GM23248 (cell line): ENCODE measurements at places on chromosomes 7 and 10.
A peak's percentile ranks its signal among the peaks of the same experiment; 100 is the strongest.

DNA sequence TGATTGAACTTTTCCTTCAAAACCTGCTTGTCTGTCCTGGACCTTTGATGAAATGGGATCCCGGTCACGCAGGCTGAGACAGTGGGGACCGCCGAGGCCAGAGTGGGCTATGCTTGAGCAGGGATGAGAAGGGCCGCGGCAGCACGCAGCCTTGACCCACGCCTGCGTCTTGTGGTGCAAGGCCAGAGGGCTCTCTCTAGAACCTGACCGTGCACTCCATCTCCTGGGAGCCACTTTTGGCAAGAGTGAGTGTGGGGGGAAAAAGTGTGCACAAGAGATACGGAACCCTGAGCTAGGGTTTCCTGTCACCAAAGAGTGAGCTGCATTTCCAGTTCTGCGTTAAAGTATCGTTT is 42.4 kb downstream of the WIPI2 start:
- DNase-seq: no peak

DNA sequence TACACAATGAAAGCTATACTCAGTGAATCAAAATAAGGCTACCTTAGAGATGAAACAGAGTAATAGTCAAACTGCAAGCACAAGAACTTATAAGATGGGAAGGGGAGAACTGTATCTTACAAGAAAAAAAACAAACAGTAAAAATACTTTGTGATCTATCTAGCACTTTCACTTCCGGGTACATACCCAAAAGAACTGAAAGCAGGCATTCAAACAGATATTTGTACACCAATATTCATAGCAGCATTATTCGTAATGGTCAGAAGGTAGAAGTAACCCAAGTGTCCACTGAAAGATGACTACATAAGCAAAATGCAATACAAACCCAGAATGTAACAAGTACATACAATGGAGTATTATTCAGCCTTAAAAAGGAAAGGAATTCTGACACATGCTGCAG is 18.0 kb downstream of the FAM204A start:
- DNase-seq: no peak

DNA sequence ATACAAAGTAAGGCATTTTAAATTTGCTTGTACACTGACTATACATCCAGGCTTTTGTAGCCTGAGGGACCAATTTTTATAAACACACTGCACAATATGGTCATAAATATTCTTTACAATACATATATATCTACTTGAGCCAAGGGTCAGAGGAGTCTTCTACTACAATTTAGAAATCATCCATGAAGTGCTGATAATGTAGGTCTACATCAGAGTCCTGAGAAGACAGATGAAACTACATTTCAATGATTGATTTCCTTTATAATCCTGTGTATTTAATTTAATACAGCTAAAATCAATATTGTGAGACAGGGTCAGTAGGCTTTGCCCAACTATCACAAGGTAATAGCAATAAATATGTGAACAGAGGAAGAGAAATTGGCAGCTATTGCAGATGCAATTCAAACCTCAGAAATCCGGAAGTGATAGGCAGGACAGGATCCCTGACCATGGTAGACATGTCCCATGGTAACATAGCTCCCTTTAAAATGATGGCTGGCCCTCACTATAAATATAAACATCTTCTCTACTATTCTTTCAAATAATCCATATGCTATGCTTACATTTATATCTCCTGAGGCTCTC is 318.0 kb upstream of the POT1 start:
- DNase-seq: no peak

DNA sequence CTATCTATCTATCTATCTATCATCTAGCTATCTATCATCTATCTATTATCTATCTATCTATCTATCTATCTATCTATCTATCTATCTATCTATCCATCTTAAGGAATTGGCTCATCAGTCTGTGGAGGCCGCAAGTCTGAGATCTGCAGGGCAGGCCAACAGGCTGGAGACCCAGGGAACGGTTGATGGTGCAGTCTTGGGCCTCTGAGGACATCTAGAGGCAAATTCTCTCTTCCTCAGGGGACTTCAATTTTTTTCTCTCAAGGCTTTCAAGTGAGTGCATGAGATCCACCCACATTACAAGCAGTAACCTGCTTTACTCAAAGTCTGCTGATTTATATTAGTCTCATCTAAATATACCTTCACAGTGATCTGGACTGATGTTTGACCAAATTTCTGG is 197.0 kb downstream of the GLRX3 start:
- DNase-seq: no peak

- peak; percentile 93 for DNase-seq
Observed at GRCh38 chr7:17651863-17652385, 288.4 kb downstream of the SNX13 start.

DNA sequence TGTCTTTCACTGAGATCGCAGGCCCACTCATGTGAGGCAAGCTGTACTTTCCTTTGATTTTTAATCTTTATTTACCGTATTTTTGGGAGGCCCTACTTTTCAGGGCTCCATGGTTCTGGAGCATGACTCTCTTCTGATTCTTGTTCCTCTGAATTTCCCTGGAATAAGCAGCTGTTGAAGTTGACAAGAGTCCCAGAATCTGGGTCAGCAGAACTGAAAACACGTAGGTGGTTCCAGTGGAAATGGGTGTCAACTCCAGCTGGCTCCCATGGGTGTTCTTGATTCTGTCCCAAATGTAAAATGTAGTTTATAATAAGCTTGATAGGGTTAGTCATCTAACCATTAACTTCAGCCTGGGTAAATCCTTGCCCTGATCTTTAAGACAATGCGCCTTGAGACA is 409.4 kb downstream of the GATA3 start:
- DNase-seq: no peak

DNA sequence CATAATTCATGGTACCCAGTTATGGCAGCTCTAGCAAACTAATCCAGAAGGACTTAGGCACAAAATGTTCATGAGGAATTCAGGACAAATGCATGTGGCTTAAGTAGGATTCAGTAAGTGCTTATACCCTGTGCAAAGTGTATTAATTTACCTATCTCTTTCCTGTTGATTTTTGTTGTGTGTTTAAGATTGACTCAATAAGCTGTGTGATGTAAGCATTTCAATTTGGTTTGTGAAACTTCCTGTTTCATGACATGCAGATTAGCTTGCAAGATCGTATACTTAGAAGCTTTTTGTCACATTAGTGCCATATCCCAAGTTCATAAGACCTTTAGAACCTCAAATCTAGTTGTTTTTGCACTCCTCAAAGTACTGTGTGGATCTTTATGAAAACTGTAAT is 416.7 kb downstream of the ARL4A start:
- no peak for DNase-seq

- DNase-seq: no peak
Observed at GRCh38 chr7:2710286-2710655, 22.3 kb downstream of the AMZ1 start.

- no peak for DNase-seq
Observed at GRCh38 chr7:116392806-116393205, 106.7 kb upstream of the CAV2 start.

DNA sequence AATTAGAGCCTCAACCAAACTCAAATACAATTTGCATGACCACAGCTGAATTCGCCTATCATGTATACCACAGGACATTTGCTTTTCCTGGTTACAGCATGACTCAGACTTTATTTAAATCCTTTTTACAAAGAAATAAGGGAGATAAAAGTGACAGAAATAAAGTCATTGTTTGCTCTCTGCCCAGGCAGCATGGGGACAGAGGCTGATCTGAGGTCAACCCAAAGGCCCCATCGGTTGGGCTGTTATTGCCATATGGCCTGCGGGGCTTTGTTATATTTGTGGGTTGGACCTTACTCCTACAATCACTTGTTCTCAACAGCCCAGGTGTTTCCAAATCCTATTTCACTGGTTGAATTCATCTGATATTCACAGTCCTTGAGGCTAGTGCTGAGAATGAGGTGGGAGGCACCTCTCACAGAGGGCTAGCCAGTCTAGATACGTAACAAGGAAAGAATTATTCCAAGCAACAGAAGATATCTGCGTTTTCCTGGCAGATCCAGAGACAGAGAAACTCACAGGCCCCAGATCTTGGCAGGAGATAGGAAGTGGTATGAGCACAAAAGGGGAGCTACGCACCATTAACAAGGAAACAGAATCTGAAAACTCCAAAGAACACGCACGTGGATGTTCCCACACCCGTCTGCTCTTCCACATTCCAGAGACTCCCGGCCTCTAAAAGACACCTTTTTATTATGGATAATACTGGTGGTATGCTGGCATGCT is 117.3 kb downstream of the HIPK2 start:
- no peak for DNase-seq

DNA sequence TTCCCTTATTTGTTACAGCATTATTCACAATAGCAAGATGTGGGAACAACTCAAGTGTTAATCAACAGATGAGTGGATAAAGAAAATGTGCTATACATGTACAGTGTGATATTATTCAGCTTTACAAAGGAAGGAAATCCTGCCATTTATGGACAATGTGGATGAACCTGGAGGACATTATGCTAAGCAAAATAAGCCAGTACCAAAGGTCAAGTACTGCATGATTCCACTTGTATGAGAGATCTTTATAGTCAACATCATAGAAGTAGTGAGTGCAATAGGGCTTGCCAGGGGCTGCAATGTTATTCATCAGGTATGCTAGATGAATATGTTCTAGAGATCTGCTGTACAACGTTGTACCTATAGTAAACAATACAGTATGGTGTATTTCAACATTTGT is 138.5 kb upstream of the AGR3 start:
- DNase-seq: no peak

DNA sequence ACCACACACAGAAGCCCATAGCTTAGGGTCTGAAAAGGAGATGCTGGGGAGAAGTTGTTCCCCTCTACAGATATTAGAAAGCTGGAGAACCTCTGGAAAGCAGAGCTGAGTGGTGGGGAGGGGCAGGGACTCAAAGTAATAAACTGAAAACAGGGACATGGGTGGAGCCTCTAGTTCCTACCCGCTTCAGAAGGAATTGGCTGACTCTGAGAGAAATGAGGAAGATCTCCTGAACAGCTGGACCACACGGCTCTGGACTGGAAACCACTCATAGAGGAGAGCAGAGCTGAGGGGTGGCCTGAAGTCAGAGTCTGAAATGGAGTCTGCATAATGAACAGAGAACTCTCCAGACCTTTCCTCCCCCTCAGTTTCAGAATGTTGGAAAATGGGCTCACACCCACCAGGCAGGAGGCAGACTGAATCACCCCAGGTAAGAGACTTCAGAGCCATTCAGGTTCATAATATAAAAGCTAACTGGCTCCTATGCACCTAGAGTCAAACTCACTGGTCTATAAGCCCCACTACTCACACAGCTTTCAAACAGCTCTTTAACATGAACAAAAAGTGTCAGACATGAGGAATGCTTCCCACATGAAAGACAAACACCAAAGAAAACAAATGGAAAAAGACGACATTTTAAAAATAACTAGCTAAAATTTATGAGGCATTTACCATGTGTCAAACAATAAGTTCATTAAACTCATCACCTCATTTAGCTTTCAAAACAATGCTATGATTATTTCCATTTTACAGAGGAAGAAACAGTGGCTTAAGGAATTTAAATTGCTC is 68.1 kb downstream of the RNF216 start:
- no peak for DNase-seq

- DNase-seq: no peak
Observed at GRCh38 chr10:132965411-132966057, 23.2 kb upstream of the CFAP46 start.

GRCh38 chr7:1659696-1660095 is 10.4 kb upstream of the ELFN1 start:
- DNase-seq: peak; percentile 98

DNA sequence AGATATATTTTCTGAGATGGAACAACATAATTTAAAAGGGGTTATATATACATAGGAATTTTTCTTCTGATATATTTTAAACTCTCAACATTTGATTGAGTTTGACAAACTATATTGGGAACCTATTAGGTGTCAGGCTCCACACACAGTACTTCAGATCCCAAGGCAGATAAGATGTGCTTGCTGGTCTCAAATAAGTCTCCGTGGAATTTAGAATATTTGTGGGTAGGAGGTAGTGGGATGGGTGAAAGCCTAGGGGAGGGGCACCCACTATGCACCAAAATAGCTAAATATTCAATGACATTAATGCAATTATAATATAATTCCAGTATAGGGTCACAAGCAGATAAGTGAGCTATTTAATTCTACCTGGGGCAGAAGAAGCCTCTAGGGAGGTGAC is 81.5 kb downstream of the ARL4A start:
- DNase-seq: no peak

DNA sequence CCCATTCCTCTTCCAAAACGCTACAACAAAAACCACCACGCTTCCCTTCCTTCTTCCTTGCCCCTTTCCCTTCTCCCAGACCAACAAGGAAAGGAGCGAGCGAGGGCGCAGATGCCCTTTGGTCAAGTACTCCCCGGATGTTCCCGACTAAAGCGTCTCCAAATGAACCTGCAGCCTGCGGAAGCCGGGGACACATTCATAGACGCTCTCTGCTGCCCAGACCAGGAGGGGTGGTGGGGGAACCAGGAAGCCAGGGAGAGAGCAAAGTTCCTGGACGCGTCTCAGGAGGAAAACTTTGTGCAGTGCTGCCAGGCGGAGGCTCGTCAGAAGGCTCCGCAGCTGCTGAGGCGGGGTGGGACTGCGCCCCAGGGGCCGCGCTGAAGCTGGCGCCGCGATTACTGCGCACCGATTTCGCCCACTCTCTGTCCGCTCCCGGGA is 754 bp downstream of the SEMA3D start:
- DNase-seq: peak; percentile 68

DNA sequence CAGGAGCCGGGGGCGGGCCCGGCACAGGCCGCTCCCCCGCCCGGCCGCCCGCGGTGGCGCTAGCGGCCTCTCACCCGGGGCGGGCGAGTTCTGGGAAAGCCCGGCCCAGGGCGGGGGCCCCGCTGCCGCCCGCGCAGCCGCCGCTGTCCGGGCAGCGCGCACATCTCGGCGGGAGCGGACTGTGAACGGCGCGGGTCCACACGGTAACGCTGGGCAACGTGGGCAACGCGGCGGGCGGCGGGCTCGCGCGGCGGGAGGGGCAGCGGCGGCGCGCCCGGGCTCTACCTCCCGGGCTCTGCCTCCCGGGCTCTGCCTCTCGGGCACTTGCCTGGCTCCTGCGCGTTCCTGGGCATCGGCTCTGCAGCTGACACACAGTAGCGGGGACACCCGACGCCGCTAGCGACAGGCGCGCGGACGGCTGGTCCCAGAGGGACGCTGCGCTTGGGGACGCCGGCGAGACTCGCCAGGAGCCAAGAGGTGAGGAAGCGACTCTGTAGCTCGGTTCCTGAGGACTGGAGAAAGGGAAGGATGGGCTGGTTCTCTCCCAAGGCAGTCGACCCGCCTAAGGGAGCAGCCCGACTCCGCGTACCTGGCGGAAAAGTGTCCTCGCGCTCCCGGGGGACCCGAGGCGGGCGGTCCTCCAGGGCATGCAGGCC is at the start of gene PLCE1:
PLCE1 (plus strand) TSS at position 150 of the 656 bp plus-strand sequence. CDS start 37,116 bp downstream, outside the sequence.
- DNase-seq: peak; percentile 80
